ENCODE measurements at places on chromosomes 4 and X. TPM values are rescaled to one million over a fixed set of nuclear protein-coding genes. Genes with fewer than 3 reads are reported as not detected.

DNA sequence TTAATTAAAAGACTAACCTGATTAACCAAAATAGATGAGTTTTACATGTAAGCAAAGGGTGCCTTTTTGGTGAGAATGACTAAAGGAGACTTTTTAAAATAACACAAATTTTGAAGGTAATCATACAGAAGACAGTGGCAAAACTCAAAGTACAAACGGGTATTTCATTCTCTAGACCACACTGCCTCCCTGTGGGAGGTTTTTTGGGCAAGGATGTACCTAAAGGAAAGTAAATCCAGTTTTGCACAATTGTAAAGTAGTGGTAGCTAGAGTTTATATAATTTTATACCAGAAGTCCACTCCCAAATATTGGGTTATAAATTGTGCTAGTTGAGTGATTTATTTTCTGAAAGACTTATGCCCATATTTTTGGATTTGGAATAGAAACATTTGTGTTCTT lies 201.0 kb downstream of the PAPSS1 start:
- no peak for DNase-seq

- no peak for DNase-seq
Observed at GRCh38 chrX:72430405-72430968, 124.8 kb upstream of the CITED1 start.

The KIAA1210 gene
- total RNA-seq: under 0.01 TPM

The SPACA5B gene
- total RNA-seq: not detected

The GLUD2 gene
- 1.1 TPM for total RNA-seq

Data from occipital lobe (tissue), 3 donors.